Nucleus accumbens (tissue), 56 donors: ENCODE measurements at places on chromosomes 1 and 21.

- DNase-seq = no peak
Observed at GRCh38 chr1:163422738-163423404, 101.1 kb downstream of the NUF2 start.

DNA sequence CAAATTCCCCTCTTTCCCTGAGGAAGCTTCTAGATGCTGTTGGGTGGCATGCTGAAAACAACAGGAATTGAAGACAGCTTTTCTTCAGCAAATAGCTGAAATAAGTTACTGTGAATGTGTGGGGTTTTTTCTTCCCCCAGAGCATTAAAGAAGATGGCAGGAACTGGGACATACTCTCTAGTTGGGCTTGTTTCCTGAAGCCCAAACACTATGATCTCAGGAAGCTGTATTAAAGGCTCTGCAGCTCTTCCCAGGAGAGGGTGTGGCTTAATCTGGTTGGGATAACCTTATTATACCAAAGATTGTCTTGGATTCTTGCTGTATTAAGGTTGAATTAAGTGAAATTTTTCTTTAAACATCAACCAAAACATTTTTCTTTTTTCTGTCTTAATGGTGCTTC is 64.9 kb upstream of the LMO4 start:
- no peak for DNase-seq

- DNase-seq = no peak
Observed at GRCh38 chr1:48674641-48675040, 102.0 kb downstream of the BEND5 start.

DNA sequence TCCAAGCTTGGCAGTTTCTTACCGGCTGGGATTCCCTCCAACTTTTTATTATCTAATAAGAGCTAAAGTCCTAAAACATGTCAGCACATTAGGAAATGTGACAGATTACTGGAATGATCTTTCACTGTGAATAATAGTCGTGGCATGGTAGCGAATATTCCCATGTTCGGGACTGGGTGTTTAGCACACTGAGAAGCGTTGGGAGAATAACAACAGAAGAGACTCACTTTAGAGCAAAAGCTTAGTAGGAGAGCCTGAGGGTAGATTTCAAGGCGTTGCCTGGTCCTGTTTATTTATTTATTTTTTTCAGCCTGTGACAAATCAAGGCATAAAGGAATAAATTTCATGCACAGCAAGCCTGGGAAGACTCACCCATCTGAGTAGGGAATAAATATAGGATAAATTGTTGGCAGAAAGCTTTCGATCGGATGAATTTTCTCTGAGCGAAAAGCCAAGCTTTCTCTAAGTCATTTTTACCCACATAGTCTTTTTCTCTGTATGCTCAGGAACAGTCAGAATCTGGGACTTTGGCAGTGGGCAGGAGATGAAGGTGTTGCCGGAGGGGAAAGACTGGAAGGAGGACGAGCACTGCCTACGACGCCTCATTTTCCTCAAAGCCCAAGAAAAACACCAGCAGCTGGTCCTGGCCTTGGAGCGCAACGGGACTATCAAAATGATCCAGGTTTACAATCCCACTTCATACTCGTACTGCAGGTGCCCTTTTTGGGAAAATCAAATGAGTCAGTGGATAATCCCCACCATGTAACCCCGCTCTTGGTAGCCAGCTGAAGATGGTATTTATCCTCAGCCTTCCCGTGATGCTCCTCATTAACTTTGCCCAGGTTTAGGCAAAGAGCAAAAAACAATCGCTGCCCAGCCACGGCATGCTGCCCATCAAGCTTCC is 97.2 kb downstream of the WDR64 start:
- no peak for DNase-seq

GRCh38 chr1:100308777-100309176 is 42.8 kb downstream of the RTCA start:
- DNase-seq = no peak

GRCh38 chr1:225767634-225768540 is 9.7 kb upstream of the SRP9 start:
- no peak for DNase-seq
